ENCODE measurements at places on chromosomes 3 and 15.

DNA sequence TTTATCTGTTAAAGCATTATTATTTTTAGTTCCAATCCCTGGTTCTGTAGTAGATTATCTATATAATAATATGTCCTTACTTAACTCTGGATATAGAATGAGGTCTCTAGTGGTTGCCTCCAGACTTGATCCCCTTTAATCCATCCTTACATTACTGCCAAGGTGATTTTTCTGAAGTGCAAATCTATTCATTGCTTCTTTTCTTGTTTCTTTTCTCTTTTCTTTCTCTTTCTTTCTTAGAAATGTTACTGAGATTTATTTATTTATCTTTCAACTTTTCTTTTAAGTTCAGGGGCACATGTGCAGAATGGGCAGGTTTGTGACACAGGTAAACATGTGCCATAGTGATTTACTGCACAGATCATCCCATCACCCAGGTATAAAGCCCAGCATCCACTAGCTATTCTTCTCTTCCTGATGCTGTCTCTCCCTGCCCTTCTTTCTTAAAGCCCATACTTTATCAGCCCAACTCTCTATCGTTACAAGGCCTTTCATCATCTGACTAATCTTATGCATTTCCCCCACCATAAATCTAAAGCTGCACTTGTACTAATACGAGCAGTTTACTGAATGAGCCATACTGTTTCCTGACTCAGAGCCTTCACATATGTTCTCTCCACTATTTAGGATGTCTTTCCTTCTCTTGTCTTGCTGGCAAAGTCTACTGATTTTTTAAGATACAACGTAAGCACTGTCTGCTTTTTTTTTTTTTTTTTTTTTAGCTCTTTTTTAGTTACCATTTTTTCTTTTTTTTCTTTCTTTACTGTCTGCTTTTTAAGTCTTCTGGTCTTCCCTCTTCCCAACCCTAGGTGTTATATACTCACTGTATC lies 4.6 kb downstream of the GLCE start:
- DNase-seq = no peak

GRCh38 chr15:84816694-84817465 lies at the start of gene ALPK3:
Gene ALPK3 (plus strand): TSS chr15:84817356. CDS start chr15:84817453, 97 bp downstream.
- DNase-seq = no peak

DNA sequence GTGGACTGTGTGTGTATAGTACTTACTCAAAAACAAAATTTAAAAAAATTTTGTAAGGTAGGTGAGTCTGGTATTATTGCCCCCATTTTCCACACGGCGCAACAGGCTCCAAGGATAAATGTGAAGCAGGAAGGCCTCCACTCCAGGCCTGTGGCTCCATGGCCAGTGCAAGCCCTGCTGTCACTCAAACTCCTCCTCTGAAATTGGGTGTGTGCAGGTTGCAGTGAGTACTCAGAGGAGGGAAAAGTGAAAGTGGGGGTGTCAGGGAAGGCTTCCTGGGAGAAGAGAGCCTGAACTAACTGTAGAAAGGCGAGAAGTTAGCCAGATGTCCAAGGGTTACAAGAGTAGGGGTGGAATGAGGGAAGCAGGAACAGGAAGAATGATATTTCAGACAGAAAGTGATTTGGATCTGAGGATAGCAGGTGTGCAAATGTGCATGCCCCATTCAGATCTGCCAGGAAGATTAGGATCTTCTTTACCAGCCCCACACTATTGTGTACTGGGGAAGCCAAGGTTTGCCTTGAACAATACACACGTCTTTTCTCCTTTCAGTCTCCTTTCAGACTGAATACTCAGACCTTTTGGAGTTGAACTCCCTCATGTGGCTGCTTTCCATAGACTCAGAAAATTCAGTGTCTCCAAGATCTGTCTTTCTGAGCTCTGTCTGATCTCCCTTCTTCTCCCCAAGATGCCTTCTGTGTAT lies 48.7 kb upstream of the RYK start:
- DNase-seq = no peak

DNA sequence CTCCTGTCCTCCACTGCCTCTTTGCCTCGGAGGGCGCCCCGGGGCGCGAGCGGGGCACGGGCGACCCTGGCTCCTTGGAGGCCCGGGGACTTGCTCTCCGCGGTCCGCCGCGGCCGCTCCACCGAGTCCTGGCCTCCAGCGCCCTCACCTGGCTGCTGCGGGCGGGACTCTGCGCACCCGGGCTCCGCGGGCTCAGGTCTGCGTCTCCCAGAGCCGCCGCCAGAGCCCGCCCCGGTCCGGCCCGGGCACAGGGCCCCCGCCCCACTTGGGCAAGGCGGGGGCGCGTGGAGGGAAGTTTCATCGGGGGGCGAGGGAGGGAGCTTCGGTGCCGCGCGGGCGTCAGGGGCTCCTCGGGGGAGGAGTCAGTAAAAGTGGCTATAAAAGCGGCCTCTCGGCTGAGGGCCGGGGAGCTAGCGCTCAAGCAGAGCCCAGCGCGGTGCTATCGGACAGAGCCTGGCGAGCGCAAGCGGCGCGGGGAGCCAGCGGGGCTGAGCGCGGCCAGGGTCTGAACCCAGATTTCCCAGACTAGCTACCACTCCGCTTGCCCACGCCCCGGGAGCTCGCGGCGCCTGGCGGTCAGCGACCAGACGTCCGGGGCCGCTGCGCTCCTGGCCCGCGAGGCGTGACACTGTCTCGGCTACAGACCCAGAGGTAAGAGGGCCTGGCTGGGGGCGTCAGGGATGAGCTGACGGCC lies at the start of gene CEMIP:
Gene CEMIP, plus strand, starts transcription at position 407 of the 694 bp plus-strand sequence. CDS start 94,510 bp downstream, outside the sequence.
- peak; percentile 75 for DNase-seq

- DNase-seq = no peak
Observed at GRCh38 chr15:44541282-44541958, 4.5 kb downstream of the EIF3J start.

DNA sequence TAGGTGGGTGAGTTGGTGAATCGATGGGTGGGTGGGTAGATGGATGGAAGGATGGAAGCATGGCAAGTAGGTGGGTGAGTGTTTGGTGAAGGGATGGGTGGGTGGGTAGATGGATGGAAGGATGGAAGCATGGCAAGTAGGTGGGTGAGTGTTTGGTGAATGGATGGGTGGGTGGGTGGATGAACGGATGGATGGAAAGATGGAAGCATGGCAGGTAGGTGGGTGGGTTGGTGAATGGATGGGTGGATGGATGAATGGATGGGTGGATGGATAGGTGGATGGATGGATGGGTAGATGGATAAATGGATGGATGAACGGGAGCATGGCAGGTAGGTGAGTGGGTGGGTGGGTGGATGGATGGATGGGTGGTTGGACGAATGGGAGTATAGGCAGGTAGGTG lies 65.1 kb downstream of the SLC6A1 start:
- no peak for DNase-seq

- peak; percentile 78 for DNase-seq
Observed at GRCh38 chr15:40506964-40507571, 36.3 kb downstream of the CHST14 start.

GRCh38 chr3:117926819-117927218 lies 1107.8 kb downstream of the IGSF11 start:
- no peak for DNase-seq
